ENCODE measurements at places on chromosomes 1 and 21. TPM values are rescaled to one million over a fixed set of nuclear protein-coding genes. Genes with fewer than 3 reads are reported as not detected.

GRCh38 chr1:37660664-37661063 lies 26.0 kb upstream of the RSPO1 start:
- no peak for DNase-seq

DNA sequence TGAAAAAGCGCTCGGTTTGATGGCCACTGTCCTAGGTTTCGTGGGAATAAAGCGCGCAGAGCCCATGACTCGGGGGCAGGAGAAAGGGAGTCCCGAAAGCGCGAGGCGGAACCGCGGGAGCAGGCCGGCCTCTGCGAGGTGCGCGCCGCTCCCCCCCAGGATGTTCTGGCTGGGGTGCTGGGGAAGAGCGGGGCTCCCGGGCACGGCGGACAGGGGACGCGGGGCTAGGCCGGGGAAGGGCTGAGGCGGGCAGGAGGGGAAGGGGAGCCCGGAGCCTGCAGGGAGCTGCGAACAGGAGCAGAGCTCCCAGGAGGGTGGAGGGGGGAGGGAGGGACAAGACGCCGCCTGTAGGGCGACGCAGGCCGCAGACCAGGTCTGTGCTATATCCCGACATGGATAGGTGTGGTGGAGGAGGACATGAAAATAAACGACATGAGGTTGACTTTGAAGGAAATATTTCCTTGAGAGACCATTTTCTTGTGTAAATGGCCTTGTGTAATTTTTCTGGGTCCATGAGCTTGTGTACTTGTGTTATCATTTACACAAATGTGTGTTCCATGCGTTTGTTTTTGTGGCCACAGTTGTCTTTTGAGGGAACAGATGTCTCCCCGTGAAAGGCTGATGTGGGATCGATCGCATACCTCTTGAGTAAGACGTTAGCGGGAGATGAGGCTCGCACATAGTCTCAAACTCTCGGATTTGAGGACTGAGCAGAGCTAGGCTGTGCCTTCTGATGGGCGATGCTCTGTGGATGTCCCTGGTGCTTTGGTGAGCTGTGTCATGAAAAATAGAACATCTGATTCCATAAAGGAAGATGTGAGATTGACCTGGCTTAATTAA lies 1.3 kb downstream of the PCNT start:
- peak; percentile 58 for DNase-seq

DNA sequence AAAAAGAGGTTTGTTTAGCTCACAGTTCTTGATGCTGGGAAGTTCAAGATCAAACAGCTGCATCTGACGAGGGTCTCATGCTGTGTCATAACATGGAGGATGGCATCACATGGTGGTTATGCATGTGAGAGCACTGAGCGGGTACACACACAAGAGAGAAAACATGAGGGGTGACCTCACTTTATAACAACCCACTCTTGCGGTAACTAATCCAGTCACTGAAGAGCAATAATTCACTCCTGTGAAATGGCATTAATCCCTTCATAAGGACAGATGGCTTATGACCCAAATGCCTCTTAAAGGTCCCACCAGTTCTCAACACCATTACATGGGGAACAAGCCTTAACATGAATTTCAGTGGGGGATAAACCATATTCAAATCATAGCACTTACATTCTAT lies 23.2 kb upstream of the CHIT1 start:
- DNase-seq = no peak

GRCh38 chr1:100308777-100309176 lies 42.8 kb downstream of the RTCA start:
- DNase-seq = no peak

DNA sequence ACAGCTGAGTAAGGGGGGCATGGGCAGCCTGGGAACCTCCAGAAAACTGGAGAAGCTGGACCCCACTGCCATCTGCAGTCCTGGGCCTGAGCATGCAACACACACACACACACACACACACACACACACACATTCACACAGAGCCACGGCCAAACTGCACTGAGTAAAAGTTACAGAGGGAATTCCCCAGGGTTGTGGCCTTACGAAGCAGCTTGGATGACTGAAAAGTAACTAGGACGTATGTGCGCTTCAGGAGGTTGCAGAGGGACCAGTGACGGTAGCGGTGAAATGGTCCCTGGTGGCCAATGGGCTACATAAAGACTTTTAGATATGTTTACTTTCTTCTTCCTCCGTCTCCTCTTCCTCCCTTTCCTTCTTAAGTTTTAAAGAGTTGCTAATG lies 232.5 kb upstream of the TMEM51 start:
- peak; percentile 68 for DNase-seq

DNA sequence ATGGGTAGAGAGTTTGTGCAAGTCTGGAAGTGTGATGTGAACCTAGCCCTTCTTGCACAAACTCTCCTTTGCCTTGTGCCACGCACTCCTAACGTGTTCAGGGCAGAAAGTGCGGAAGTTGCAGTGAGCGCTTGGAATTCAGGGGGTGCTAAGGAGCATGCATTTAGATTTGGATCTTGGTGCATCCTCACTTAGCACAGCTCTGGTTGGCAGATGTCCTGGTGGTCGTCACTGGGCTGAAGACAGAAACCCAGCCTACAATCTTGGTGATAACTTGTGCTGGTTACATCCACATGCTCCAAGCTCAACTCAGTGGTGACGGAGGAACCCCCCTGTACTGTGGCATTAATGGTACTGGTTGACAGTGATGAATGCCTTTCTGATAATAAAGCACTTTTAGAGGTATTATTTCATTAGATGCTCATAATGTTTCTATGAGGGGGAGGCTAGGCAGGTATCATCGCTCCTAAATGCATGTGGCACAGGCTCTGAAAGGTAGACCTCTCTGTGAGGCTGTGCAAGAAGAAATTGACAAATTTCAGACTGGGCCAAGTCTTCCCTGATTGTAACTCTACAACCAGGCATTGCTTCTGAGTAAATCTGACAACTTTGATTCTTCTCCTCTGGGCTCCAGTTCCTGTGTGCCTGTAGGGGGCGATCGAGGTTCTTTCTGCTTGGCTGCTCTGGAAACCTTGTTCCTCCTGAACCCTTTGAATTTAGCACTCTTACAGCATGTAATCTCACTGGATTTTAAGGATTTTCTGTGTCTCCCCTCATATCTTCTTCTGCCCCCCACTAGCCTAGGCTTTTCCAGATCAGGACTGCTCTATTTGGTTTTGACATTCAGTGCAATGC lies 40.6 kb downstream of the MAPKAPK2 start:
- DNase-seq = no peak

- DNase-seq = no peak
Observed at GRCh38 chr1:118871582-118872171, 116.5 kb downstream of the TBX15 start.

DNA sequence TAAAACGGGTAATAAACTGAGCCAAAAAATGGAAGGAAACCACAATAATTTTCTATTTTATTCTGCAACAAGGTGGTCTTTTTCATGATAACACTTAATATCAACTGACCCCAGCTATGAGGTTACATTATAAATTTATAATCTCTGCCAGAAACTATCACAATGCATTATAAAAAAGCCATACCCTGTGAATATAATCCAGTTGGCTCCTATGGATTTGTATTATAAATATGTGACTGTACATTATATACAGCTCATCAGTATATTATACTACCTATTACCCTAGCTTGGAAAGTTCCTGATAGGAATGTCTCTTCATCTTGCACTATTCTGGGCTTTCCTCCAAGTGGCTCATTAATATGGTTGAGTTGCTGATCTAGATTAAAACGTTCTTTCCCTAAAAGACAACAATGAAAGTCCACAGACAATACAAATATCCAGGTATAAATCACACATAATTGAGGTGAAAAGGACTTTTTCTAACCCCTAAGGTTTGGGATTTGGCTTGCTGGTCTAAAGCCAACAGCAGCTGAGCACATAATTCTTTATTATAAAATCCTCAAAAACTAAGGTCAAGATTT lies 487.7 kb downstream of the TTLL7 start:
- DNase-seq = no peak

DNA sequence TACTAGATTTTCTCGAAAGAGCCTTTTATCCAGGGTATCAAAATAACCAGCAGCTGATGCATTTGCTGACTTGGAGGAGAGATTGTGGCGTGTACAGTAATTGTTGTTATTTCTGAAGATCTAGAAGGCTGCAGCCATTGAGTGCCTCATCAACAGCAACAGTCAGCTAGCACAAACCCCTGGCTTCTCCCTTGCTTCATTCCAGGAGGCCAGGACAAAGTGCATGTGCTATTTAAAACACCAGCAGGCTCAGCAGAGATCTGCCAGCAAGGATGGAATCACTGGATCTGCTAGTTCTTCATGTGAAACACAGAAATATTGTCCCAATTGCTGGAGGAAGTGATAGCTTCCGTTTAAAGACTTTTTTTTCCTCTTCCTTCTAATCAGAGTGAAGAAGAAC lies 2.8 kb upstream of the NGF start:
- no peak for DNase-seq

DNA sequence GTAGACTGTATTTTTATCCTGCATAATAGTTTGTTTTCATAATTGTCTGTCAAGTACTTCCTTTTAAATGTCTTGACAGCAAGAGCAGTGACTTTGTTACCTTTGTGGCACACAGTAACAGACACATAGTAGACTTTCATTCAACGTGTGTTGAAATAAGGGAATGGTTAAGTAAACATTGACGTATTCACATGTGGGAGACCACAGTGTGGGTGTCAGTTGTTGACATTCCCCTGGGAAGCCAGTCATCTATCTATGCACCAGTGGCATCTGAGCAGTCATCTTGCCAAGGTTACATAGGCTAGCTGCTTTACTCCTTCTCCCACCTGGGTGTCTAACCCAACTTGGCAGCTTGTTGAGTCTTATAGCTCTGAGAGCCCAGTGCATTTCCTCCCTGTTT lies 1.4 kb upstream of the NUP133 start:
- peak; percentile 28 for DNase-seq

DNA sequence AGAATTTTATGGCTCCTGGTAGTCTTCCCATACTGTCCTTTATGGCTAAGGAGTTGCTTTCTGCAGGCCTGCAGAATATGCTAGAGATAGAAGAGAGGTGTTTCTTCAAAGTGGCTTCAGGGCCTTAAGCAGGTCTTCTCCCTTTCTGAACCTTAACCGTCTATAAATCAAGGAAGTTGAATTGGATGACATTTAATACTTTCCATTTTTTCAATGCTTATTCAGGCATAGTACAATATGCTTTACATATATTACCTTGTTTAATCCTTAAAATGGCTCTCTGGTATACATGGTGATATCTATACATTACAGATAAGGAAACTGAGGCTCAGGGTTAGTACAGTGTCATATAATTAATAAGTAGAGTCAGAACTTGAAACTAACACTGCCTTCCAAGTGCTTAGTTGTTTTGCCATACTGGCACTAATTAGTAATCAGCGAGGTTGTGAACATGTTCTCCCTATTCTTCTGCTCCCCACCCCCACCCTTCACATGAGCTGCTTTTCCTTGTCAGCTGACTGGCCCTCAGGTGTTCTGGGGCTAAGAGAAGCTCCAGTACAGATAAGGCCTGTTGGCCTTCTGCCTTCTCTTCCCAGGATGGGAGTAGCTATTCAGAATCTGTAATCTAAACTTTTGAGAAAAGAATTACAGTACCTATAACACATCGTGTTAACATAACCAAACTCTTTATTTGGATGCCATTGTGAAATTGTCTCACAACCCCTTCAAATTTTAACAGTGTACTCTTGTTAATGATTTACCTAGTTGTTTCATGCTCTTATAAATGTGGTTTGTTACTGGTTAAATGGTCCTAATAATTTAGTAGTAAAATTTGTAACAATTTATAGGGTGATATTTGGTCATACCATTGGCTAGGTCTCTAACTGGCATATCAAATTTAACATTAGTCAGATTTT lies 13.6 kb downstream of the NFYC start:
- no peak for DNase-seq

GRCh38 chr1:94719926-94720793 lies 100.0 kb upstream of the SLC44A3 start:
- no peak for DNase-seq

- peak; percentile 94 for DNase-seq
Observed at GRCh38 chr1:167819849-167820683, 93.9 kb downstream of the ADCY10 start.

- DNase-seq = no peak
Observed at GRCh38 chr1:220696226-220696862, 6.2 kb downstream of the C1orf115 start.

DNA sequence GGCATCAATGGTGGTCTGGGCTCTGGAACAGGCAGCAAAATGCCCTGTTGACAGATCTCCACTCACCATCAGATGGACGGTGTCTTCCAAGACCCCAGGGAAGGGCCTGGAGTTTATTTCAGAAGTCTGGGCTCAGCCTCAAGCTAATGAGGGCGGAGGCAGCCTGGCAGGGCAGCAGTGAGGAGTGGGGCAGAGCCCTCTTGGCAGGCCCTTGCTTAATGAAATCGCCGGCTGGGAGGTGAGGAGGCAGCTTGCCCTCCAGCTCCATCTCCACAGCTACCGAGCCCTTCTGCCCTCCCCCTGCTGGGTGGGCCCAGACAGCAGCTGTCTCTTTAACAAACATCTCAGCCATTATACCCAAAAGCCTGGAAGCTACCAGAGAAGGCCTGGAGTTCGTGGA lies 22.0 kb upstream of the GRIK3 start:
- no peak for DNase-seq

GRCh38 chr1:228937851-228938536 lies 202.7 kb downstream of the RHOU start:
- DNase-seq = no peak

GRCh38 chr1:162131400-162132321 lies 62.2 kb downstream of the NOS1AP start:
- no peak for DNase-seq

- DNase-seq = peak; percentile 75
Observed at GRCh38 chr1:3775490-3776230, 3.1 kb downstream of the SMIM1 start.

- DNase-seq = peak; percentile 91
Observed at GRCh38 chr1:200738949-200739651, 407 bp downstream of the CAMSAP2 start.

- no peak for DNase-seq
Observed at GRCh38 chr1:157773493-157774350, 3.2 kb downstream of the FCRL2 start.

- no peak for DNase-seq
Observed at GRCh38 chr21:43194303-43195120, 25.7 kb downstream of the CRYAA start.

Gene FYB2
- total RNA-seq = not detected

Gene ALX3
- not detected for total RNA-seq

Gene AVPR1B
- total RNA-seq = not detected

Gene OR2T29
- not detected for total RNA-seq

Gene SLC9C2
- total RNA-seq = not detected

Gene TIAM1
- 0.67 TPM for total RNA-seq

Gene OR2L2
- not detected for total RNA-seq

Gene B3GALT5
- 12.1 TPM for total RNA-seq

Gene CD53
- total RNA-seq = not detected
